ENCODE measurements at places on chromosomes 12 and 14.

DNA sequence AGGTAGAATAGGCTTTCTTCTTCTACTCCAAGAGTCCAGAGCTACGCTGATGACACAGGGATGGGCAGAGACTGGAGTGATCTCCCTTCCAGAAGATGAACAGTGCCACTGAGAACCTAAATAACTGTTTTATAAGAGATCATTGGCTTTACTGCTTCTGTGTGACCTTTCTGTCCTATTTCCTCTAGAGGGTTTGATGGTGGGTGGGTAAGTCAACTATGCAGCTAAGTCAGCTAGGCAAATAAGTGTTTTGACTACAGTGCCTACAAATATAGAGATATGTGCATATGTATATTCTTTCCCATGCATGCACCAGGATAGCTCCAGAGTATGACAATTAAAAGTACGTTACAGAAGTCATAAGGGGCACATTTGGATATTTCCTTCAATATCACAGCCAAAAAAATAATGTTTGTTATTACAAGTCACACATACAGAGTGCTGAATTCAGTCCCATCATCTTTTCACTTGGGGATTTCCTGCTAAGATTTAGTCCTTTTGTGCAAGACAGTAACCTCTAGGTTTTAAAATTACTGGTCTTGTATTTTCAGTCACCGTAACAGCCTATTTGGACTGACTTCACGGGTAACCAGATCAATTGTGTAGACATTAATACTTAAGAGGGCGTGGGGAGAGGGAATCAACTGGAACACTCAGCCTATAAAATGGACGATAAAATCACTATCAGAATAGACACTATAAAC, 412.6 kb upstream of the SOX5 start:
- DNase-seq: no peak

DNA sequence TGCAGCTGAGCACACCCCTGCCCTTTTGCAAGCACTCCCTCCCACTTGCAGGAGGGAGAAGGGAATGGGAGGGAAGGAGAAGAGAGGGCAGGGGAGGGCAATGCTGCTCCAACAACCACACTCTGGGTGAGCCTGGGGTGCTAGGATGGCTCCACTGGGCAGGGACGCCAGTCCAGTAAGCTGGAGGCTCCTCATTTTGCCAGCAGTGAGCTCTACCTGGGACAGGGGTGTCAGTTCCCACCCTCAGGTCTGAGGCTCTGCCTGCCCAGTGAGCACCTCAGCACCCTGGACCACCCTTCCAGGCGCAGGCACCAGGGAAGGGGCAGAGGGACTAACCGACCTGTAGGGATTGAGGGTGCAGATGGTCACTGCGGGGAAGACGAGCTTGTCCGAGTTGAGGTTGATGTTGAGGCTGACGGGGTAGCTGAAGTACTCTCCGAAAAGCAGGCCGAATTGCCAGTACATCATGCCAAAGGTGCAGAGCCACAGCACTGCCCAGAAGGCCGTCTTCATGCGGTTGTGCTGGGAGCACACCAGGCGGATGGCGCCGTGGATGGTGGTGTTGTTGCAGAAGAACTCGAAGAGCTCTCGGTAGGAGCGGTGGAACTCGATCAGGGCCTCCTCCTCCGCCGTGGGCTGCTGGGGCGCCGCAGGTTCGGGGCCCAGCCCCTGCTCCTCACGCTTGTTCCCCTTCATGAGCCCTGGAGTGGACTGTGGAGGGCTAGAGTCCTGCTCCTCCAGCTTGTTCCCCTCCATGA, 1.2 kb downstream of the SCNN1A start:
- peak; percentile 38 for DNase-seq

- DNase-seq: no peak
These were observed 3.3 kb downstream of the PPP1R3E start for GRCh38 chr14:23299211-23299957.

DNA sequence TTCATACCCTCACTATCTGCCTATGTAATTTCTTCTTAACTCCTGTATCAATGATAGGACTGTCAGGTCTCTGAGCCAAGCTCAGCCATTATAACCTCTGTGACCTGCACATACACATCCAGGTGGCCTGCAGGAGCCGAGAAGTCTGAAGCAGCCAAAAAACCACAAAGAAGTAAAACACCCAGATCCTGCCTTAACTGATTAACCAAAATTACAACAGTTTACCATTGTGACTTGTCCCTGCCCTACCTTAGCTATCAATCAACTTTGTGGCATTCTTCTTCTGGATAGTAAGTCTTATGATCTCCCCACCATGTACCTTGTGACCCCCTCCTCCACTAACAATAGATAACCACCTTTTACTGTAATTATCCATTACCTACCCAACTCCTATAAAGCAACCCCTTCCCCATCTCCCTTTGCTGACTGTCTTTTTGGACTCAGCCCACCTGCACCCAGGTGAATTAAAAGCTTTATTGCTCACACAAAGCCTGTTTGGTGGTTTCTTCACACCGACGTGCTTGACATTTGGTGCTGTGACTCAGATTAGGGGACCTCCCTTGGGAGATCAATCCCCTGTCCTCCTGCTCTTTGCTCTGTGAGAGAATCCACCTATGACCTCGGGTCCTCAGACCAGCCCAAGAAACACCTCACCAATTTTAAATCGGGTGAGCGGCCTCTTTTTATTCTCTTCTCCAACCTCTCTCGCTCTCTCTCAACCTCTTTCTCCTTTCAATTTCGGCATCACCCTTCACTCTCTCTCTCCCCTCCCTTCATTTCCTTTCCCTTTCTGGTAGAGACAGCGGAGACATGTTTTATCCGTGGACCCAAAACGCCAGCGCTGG, 11.5 kb upstream of the LGMN start:
- no peak for DNase-seq

- DNase-seq: no peak
These were observed 24.4 kb downstream of the ETV6 start for GRCh38 chr12:11673666-11674461.

GRCh38 chr14:55386037-55386808, 25.4 kb downstream of the ATG14 start:
- no peak for DNase-seq

DNA sequence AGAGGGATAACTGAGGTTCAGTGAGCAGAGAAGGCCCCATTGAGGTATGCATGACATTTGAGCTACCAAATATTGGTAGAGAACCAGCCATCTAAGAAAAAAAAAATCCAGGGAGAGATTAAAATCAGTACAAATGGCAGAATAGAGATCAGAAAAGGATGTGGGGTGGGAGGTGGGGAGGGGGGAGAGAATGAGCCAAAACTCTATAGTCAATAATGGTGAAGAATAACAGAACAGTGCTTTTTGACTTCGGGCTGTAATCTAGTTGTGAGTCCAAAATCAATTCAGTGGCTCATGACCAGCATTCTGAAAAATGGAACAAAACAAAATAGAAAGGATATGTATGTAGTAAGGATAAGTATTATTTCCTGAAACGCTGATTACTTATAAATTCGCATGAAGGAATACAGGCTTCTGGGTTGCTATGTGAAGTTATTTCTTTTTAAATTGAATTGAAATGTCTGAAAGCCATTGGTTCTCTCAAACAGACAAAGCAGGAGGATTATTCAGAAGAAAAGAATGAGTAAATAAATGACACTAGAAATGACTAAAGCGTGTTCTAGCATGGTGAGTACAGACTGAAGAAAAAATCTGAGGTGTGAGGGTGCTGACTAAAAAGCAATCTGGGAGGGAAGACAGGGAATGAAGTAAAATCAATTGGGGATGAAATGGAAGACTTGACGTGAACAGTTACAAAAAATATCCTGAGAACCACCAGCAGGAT, 72.4 kb downstream of the ATP2B1 start:
- no peak for DNase-seq

DNA sequence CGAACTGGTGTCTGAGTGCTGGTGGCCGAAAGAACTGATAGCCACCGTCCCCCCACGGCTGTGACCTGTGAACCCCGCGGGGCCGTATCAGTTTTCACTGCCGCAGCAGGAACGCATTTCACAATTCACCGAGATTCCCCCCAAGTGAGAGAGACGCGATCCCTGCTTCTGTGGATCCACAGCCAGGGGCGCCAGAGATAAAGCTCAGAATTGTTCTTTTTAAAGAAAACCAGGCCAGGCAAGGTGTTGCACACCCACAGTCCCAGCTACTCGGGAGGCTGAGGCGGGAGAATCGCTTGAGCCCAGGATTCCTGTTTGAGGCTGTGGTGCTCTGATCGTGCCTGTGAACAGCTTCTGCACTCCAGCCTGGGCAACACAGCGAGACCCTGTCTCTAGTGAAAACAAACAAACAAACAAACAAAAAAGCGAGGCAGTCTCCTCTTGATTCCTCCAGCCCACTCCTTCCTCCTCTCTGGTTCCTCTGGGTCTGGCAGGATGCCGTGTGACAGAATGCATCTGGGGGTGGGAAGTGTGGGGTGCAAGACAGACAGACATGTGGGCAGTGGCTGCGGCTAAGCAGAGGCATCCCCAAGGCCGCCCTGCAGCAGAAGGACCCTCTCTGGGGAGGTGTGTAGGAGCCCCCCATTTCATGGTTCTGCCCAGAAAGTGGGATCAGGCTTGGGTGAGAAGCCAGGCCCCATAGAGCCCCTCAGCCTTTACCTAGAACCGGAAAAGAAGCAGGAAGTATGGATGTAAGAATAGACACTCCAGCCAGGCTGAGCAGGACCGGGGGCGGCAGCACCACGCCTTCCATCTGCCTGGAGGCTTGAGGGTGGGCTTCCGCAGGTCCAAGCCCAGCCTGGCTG, 39.2 kb upstream of the PPP1R13B start:
- no peak for DNase-seq

DNA sequence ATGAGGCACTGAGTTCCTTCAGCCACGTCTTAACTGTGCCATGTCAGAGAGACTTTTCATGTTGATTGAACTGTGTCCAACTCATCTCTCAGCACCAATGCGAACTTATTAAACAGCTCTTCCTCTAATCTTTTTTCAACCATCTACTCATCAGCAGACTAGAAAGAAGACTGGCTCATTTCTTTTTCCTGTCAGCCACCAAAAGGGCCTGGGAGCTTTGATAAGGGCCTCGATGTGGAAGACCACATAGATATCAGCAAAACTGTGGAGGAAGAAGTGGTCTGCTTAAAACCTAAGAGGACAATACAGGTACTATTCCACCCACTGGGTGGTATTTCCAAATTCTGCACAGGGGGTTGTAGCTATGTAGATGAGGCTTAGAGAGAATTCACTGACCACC, 3.6 kb upstream of the PLXNC1 start:
- no peak for DNase-seq

- DNase-seq: no peak
These were observed 7.1 kb downstream of the STX2 start for GRCh38 chr12:130831876-130832405.

DNA sequence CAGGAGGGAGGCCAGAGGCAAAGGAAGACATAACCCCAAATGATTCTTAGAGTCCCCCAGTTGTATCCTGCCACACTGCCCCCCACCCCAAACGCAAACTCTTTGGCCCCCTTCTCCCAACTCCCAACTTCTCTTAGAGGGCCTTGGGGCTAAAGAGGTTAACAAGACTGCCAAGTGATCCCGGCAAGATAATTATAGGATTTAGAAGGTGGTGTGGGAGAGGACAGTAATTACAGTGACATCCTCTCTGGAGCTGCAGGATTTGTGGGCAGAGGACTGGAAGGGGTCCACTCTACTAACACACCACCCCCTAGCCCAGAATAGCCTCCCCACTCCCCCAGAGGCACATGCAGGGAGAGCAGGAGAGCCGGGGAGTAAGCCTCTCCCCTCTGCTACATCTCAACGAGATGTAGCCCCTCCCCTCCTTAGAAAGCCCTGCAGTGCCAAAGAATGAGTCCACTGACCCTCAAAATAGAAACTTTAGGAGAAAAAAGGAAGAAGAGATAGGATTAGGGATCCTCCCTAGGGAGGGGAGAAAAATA, 5.3 kb upstream of the GDF11 start:
- DNase-seq: no peak

DNA sequence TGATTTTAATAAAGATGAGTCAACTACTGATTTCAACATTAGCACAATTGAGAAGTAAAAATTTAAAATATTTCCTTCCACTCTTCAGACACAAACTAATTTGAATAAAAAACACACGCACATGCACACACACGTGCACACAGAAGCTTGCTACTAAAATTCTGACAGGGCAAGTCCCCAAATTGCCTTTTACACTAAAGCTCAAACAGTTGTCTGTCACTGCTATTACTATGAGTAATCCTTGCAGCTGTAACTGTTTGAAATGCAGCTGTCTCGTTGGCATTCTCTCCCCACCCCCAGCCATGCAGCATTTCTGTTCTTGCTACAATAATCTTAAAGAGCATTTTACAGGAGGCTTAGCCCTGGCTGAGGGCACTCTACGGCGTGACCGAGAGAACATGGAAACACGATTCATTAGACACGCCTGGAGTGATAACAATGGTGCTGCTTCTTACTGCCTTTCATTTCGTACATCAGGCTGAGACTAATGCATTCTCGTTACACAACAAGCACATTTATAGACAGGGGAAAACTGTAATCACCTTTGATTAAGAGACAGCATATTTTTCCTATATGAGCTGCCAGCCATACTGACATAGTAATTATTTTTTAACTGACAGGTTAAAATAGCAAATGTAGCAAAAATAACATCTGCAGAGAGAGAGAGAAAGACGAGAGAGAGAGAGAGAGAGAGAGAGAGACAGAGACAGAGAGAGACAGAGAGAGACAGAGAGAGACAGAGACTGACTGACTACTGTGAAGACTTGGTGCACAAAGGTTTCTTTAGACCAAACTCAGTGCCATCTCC, 153.8 kb downstream of the MED13L start:
- peak; percentile 71 for DNase-seq

DNA sequence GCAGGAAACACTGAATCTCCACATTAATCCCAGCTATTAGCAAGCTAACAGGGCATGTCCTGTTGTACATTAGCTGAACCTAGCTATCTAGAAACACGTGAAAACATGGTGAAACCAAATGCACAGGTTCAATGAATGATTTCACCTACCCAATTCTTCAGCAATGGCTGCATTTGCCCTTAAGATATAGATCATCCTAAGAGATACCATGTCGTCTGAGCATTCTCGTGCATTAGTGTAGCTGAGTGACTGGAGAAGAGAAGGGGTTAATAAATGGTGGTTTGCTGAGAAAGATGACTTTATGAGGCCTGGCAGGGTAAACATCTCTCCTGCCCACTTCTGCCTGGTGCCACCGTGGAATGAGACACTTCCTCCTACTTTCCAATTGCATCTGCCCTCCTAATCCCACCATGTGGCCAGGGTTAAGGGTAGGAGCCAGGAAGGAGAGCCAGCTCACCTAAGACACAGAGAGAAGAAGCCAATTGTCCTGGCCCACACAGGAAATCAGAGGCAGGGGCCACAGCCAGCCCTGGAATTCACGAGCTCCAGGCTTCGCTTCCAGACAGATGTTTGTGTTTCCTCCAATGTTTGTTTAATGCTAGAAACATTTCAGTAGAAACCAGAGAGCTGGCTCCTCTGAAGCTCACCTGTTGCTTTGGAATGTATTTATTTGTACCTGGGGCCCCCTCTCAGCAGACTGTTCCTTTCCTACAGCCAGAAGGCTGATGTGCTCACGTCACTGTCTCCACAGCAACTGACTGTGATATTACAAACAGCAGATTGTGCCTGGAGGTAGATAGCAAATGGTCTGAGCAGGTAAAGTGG, 126.0 kb upstream of the PARP11 start:
- no peak for DNase-seq

GRCh38 chr14:96203635-96204034, 1.0 kb upstream of the BDKRB2 start:
- no peak for DNase-seq
